ENCODE measurements at places on chromosomes 4 and X.

- peak; percentile 16 for DNase-seq
Measured at GRCh38 chrX:133745349-133745748, 240.0 kb downstream of the GPC3 start.

GRCh38 chr4:7191546-7192251 is 639 bp upstream of the SORCS2 start:
- DNase-seq, result no peak

DNA sequence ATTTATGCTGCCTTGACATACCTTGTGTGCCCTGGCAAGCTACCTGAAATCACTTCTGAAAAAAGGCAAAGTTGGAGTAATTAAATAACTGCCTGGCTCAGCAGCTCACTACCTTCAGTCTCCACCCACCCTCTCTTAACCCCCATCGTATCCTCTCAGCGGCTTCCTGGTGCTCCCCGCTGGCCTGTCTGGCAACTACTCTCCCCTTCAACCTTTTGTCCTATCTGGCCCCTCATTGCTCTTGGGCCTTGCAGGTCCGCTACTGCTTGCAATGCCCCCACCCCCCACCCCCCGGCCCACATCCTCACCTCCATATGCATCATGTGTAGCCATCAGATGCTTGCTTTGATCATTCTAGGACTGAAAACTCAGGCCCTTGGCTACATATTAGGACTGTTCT is 34.5 kb downstream of the PRPS1 start:
- DNase-seq, result no peak

- no peak for DNase-seq
Measured at GRCh38 chrX:26783512-26784225, 567.7 kb downstream of the MAGEB5 start.

DNA sequence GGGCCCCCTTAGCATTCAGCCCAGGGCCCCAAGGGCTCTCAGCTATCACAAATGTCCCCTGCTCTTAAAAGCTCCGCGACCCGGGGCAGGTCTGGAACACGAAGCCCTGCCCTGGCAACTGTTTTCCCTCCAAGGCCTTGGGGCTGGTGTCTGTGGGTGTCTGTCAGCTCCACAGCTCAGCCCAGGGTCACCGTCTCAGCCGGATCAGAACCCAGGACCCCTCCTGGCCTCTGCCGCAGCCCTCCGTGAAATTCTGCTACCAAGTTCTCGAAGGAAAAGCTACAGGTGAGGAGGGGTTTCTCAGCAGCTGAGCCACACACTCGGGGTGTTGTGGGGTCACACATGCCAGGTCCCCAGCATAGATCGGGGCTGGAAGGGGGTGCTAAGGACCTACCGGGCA is 61.2 kb downstream of the ACOX3 start:
- DNase-seq, result no peak

DNA sequence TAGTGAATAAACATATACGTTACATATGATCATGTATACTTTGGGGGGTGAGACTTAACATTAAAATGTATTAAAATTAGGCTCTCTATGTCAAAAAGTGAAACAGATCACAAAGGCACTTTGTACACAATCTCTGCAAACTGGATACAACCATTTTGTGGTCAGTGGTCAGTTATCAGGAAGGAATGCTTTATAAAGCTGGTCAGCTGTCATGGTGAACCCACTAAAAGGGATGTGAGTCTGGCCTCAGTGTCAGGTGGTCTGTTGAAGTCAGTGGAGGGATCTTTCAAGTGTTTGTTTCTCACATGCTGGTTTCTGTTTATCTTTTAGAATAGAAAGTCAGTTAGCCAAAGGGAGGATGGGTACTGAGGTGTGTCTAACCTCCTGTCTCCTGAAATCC is 875.5 kb upstream of the INTU start:
- DNase-seq, result no peak

- no peak for DNase-seq
Measured at GRCh38 chr4:120829113-120829831, 93.3 kb downstream of the PRDM5 start.

GRCh38 chr4:119733431-119733830 is 104.8 kb upstream of the PDE5A start:
- no peak for DNase-seq

- DNase-seq, result no peak
Measured at GRCh38 chrX:38803243-38803587, 2.0 kb downstream of the MID1IP1 start.

DNA sequence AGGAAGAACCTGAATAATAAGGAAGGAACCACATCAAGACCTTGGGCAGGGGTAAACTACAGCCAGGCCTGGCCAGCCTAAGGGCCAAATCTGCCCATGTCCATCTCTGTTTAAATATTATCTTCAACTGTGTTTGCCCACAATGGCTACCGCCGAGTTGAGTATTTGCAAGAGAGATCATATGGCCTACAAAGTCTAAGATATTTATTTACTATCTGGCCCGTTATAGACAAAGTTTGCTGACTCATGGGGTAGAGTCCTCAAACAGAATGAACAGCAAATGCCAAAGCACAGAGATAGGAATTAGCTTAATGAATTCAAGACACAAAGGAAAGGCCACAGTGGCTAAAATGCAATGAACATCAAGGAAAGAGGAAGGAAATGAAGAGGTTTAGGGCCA is 44.8 kb downstream of the RPS6KA3 start:
- no peak for DNase-seq

GRCh38 chrX:120264341-120264740 is 13.7 kb downstream of the ZBTB33 start:
- DNase-seq, result no peak

DNA sequence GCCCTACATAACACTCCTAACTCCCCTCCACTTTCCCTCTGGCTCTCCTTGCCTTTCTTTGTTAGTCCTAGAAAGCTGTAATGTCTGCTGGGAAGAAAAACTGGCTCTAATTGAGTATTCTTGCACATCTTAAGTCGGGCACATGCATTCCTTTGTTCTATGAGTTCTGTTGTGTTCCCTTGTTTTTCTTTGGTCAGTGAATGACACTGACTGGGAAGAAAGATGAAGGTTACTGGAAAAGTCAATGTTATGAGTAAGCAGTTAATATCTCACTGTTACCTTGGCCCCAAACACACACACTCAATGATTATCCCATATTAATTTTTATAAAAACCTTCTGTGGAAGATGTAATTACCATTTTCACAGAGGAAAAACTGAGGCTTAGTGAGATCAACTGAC is 215.9 kb downstream of the SOWAHB start:
- no peak for DNase-seq

GRCh38 chrX:69429339-69430015 is 74.6 kb upstream of the NALF2 start:
- no peak for DNase-seq

- peak; percentile 40 for DNase-seq
Measured at GRCh38 chrX:153669174-153669890, 4.3 kb downstream of the PNCK start.

- no peak for DNase-seq
Measured at GRCh38 chr4:150385606-150386005, 196.3 kb upstream of the MAB21L2 start.

DNA sequence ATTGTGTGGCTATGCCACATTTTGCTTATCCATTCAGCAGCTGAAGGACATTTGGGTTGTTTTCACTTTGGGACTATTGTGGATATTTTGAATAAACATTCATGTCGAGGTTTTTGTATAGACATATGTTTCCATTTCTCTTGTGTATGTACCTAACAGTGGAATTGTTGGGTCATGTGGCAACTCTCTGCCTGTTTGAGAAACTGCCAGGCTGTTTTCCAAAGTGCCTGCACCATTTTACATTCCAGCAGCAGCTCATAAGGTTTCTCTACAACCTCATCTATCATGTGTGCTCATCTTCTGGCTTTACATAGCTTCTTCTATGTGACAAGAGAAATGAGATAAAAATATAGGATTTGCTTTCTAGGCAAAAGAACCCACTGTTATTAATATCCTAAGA is 29.5 kb upstream of the TSPAN5 start:
- DNase-seq, result no peak

DNA sequence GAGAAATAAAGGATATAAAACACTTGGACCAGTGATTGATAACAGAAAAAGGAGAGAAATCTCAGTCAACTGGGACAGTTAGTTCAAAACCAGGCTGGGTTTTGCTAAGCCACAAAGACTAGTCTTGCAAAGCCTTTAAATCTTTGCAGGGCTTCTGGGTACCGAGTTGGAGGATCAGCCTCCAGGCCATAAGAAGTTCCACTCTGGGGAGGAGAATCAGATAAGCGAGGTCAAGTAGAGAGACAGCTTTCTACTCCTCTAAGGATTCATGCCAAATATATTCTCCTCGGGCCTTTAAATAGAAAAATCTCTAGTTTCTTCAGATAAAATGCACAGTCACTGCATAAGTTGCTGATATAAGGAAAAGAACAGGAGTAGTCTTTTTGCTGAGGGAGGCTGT is 92.7 kb downstream of the MFAP3L start:
- DNase-seq, result no peak

DNA sequence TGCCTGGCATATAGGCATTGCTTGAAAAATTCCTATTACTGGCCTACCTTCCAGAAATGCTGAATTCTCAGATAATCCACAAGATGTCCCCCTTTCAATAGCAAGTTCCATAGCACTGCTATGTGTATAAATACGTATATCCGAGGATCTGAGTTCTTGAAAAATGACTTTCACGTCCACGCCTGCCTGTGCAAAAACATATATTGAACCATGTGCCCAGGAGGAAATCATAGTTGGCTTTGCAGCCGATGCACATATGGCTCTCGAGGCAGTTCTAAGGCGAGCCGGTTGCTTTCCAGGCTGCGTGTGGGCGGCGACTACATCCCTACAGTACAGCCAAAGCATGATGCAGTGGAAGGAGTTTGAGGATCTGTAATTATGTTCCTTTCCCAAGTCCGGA is 55.4 kb upstream of the ESX1 start:
- DNase-seq, result no peak

DNA sequence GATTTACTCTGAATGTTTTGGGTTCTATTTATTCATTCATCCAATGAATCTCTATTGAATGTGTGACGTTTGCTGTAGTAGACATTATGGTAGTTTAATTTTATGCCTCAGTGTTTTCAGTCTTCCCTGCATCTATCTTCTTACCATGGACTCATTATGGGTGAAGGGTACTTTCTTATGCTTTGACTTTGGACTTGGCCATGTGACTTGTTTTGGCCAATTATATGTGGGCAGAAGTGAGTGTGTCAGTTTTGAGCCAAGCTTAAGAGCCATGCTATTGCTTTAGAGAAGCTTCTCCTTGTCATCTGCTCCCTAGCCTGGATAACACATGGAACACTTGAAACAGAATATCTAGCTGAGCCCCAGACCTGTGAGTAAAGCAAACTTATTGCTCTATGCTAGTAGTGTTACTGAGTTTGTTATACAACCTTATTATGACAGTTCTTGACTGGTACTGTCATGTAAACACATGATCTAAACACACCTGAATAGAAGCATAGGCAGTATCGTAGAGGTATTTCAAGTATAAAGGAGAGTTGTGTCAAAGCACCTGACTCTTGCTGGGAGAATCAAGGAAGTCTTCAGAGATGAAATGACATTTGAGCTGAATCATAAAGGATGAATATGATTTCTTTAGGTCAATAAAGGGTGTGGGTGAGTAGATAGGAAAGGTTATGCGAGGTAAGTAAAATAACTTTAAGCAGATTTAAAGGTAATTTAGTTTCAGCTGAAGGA is 128.4 kb downstream of the NAA11 start:
- no peak for DNase-seq

DNA sequence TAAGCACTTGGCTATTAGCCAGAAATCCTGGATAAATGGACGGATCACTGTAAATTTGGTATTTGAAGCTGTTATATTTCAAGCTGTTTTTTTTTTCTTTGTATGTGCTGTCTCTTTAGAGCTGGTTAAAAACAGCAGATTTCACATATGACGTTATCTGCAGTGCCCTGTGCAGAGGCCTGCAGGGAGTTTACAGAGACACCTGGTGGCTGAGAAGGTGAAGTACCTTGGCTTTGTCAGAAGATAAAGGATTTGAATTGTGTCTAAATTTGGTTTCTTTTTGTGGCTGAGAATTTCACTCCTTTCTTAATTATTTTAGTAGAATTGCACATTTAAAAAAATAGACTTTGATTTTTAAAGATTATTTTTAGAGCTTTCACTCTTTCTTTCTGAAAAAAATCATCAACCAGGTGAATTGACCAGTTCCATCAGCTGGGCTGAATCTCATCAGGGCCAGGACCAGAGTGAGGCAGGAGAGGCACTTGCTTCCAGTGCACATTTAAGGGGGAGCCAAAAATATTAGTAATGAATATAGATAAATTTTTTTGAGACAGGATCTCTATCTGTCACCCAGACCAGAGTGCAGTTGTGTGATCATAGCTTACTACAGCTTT is 9.6 kb upstream of the CHRNA9 start:
- DNase-seq, result peak; percentile 82

DNA sequence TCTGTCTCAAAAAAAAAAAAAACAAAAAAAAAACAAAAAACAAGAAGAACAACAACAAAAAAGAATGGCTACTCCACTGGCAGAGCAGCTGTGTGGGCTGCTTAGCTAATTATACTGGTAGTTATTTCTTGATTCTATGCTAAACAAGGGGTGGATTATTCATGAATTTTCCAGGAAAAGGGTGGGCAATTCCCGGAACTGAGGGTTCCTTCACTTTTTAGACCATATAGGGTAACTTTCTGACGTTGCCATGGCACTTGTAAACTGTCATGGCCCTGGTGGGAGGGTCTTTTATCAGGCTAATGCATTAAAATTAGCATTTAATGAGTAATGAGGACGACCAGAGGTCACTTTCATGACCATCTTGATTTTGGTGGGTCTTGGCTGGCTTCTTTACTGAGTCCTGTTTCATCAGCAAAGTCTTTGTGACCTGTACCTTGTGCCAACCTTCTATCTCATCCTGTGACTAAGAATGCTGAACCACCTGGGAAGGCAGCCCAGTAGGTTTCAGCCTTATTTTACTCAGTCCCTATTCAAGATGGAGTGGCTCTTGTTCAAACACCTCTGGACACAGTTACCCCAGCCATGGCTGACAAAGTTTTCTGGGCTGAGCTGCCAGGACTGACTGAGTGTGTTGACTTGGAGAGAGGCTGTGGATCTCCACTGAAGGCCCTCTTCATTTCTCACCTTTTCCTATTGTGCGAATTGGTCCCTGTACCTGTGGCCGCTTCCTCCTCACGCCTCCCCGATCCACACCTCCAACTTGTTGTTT is 1.3 kb upstream of the OCIAD2 start:
- DNase-seq, result no peak

GRCh38 chrX:128650326-128650725 is 598.1 kb upstream of the ACTRT1 start:
- DNase-seq, result no peak

- no peak for DNase-seq
Measured at GRCh38 chr4:60400593-60400992, 799.5 kb upstream of the ADGRL3 start.

- no peak for DNase-seq
Measured at GRCh38 chr4:60683357-60683756, 516.8 kb upstream of the ADGRL3 start.

Data from CD4-positive, alpha-beta T cell treated with Interleukin-12 subunit alpha and Interleukin-12 subunit beta, for 1 hour (primary cell).